Tibial nerve (tissue), 4 donors: ENCODE measurements at places on chromosomes 16 and 17. TPM values are rescaled to one million over a fixed set of nuclear protein-coding genes. Genes with fewer than 3 reads are reported as not detected.

GRCh38 chr16:51045186-51045585 lies 105.9 kb downstream of the SALL1 start:
- DNase-seq, result no peak

GRCh38 chr17:53627511-53627910 lies 195.2 kb upstream of the KIF2B start:
- no peak for DNase-seq

DNA sequence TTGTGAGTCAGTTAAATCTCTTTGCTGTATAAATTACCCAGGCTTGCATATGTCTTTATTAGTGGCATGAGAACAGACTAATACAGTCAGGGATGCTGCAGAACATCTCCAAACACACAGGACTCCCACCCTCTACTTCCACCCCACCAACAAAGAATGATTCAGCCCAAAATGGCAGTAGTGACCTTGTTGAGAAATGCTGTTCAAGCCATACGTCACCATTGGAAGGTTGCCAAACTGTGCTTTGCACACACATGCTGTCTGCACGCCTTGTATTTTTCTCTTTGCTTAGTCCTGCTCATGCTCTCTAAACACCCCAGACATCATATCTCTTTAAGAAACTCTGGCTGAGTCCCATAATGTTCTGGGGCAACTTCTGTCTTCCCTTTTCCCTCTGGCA lies 589.6 kb downstream of the WWOX start:
- DNase-seq, result no peak

The KRTAP16-1 gene
- total RNA-seq, result not detected

The KRTAP9-8 gene
- not detected for total RNA-seq

GRCh38 chr17:49213847-49214246 lies 3.3 kb downstream of the ABI3 start:
- DNase-seq, result no peak

DNA sequence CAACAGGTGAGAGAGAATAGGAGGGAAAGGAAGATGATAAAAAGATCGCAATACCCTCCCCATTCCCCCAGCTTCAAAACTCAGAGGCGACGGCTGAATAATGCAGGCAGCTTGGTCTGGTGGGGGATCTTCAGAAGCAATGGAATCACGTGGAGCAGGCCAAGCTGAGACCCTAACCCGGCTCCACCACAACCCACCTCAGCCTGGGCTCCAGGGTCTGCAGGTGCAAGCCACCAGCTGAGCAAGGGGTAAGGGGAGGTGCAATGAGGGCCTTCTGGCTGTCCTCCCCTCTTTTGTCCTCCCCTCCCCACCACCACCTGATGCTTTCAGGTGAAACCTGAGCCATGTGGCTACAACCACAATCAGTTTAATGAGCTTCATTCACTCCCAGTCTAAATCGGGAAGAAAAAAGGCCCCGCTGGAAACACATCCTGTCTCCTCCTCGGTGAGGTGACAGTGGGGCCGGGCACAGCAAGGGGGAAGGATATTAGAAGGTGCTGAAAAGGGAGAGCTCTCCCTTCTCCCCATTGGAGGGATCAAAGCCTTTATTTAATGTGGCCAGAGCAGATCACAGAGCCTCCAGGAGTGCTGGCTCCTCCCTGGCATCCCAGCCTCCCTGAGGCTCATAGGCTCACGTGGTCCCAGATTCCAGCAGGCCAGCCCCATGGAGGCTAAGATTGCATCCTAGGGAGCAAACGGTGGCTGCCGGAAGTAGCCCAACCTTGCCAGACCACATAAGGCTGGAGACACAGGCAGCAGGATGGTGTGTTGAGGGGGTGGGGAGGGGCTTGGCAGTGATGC lies 261.0 kb downstream of the SOX9 start:
- no peak for DNase-seq

The TMEM114 gene
- total RNA-seq, result not detected

The FKBP10 gene
- total RNA-seq, result 92.4 TPM

GRCh38 chr17:48627623-48628521 lies 1.7 kb upstream of the HOXB9 start:
- no peak for DNase-seq

DNA sequence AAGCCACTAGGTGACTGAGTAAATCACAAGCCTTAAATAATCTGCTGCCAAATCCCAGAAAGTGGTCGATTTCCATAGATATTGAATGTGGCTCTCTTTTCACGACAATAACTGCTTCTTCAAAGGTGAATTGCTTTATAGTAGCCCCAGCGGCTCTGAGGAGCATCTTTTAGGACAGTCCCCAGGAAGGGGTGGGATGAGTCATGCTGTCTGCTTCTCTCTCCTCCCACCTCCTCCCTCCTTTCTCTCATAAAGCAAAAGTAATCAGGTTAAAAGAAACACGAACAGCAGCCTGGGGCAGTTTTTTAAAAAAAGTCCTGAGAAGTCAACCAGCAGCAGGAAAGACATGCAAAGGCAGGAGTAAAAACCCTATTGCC lies 1.8 kb downstream of the KIAA0513 start:
- DNase-seq, result no peak
